Kidney tubule cell (primary cell): ENCODE measurements at places on chromosomes 16 and 17.

DNA sequence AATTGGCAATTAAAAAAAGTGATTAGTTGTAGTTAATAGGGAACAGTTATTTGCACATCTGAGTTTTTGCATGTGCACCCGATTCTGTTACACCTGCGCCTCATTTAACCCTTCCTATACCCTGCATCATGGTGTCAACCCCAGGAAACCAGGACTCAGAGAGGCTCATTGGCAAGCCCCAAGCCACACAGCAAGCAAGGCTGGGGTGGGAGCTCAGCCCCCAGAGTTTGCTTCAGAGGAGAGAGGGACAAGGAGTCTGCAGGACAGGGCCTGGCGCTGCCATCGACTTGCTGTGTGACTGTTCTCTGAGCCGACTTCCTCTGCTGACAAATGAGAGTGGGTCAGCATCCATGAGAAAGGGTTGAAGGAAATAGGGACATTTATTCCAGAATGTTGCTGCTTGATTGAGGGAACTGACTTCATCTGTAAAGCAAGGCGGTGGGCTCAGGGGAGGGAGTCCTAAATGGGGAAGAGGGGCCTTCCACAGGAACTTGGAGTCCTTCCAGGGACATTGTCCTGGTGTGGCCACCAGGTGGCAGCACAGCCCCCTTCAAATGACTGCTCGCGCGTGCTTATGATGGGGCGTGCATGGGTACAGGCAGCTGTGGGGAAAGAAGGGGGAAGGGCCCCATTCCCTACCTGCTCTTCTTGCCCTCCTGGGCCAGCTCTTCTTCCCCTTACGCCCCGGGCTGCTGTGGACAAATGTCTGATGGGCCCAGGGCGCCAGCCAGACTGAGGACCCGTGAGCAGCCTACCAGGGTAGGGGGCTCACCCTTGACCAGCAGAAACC is 51.6 kb downstream of the NT5M start:
- DNase-seq: peak; percentile 70

- no peak for DNase-seq
These were observed 41.6 kb upstream of the TAC4 start for GRCh38 chr17:49889500-49889899.

DNA sequence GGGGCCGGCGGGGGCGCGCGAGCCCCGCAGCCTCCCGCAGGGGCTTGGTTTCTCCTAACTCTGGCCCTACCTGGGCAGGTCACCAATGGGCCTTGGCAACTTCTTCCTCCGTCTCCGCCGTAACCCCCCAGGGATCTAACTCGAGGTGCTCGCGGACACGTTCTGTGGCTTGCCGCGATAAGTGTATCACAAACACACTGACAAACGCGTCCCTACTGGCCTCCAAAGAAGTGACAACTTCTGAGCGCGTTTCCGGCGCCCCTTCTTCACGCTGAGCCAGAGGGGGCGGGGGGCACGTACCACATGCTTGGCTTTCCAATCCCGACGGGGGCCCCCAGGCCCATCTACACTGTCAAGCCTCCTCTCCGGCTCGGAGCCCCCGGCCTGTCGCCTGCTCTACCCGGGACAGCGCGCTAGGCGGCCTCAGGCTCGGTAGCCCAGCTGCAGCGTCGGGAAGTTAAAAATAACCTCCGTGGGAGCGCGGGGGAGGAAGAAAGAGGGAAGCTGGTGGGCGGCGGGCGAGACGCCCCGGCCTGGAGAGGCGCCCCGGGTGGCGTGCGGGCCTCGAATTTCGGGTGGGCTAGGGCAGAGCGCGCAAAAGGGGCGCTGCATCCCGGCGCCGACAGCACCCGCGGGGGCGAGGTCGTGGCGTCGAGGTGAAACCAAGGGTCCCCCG is 725 bp upstream of the SPHK1 start:
- peak; percentile 62 for DNase-seq

DNA sequence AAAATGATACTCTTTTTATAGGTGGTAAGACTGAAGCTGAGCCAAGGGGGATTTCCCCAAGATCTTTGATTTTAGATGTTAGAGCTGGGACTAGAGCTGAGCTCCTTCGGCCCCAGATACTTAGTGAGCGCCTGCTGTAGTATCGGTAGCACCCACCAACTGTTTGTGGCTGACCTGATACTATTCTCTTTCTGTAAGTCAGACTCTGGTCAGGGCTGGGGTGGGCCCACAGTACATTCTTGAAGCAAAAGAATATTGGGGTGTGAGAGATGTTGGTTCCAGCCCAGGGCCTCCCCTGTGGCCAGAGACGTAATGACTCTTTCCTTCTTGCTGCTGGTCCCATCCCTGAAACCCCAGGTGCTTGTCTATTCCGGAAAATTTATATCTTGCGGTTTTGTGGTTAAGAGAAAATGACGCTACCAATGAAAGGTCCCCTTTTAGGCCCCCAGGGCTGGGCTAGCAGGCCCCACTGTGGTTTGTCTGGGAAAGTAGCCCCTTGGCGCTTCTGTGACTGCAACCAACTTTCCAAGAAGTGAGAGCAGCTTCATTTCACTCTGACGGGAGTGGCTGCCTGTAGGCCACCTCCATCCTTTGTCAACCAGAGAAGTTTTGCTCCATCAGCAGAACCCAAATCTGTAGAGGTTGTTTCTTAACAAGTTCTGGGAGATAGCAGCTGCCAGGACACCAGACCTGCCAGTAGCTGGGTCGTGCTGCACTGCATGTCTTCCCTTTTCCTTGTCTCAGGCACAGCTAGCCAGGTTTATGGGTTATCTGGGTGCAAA is 86.4 kb upstream of the LGALS9 start:
- no peak for DNase-seq

DNA sequence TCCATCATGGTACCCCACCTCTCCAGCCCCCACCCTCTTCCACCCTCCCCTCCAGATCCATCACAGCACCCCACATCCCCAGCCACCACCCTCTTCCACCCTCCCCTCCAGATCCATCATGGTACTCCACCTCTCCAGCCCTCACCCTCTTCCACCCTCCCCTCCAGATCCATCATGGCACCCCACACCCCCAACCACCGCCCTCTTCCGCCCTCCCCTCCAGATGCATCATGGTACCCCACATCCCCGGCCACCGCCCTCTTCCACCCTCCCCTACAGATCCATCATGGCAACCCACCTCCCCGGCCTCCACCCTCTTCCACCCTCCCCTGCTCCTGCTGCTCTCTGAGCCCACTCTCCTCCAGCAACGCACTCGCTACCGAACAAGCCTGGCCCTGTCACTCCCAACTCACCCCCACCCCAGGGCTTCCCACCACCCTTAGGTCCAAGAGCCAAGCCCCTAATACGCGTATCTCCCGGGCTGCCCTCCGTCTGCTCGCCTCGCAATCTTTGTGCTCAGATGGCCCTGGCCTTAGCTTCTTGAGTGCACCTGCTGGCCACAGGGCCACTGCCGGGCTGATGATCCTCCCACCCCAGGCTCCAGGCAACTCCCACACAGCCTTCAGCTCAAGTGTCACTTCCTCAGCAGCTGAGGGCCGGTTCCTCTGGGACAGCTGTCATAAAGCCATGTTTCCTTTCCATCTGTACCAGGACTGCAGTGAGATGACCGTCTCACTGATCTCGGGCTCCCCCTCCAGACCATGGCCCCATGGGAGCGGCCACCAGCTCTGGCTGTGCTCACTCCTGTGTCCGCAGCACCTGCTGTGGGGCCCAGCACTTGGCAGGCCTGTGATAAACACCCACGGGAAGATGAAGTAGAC is 25.5 kb downstream of the KDM8 start:
- DNase-seq: no peak

DNA sequence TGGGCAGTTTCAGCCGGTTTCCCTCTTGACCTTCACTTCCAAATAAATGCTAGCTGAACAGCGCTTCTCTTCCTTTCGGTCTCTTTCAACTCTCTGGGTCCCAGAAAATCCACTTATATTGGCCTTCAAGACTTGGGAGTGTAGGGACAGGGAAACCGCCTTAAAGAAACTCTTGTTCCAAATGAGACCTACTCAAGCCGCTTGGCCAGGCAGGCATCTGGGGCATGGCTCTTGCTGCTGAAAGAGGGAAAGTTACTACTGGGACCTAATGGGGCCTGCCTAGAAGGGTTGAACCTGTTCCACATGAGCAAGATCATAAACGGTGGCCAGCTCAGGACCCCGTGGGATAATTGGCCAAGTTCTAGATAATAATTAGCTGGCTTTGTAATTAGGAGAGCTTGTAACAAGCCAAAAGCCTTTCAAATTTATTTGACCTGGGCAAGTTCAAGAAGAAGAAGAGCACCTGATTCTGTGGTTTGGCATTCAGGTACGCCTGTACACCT is 13.2 kb downstream of the CDH1 start:
- no peak for DNase-seq

DNA sequence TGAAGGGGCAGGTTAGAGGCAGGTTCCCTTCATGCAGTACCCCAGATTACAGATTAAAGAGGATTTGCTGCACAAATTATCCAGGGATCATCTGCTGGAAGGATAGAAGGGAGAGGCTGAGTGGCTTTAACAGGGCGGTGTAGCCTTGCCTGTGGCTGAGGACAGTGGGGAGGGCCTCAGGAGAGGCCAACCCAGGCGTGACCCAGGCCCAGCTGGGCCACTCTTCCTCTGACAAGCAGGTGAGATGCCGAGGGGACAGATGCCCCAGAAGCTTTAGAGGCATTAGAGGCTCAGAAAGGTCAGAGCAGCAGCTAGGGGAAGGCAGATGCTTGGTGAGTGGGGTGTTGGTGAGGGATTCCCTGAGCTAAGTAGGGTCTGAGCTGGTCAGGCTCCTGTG is 18.1 kb upstream of the MTMR4 start:
- DNase-seq: no peak

DNA sequence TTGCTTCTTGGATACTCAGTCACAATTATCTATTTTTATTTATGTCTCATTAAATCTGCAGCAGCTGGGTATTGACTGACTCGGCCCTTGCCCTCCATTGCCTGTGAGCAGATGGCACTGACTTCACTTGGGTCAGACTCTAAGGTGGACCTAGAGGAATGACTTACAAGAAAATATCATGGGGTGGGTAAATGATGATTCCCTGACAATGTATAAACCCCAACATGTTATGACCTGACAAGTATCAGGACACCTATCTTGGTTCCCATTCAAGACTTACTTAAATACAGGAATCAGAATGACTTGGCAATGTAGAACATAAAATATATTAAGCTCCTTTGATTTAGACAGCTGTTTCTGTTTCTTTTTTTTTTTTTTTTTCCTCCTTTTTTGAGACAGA is 953.5 kb downstream of the CDH11 start:
- no peak for DNase-seq

DNA sequence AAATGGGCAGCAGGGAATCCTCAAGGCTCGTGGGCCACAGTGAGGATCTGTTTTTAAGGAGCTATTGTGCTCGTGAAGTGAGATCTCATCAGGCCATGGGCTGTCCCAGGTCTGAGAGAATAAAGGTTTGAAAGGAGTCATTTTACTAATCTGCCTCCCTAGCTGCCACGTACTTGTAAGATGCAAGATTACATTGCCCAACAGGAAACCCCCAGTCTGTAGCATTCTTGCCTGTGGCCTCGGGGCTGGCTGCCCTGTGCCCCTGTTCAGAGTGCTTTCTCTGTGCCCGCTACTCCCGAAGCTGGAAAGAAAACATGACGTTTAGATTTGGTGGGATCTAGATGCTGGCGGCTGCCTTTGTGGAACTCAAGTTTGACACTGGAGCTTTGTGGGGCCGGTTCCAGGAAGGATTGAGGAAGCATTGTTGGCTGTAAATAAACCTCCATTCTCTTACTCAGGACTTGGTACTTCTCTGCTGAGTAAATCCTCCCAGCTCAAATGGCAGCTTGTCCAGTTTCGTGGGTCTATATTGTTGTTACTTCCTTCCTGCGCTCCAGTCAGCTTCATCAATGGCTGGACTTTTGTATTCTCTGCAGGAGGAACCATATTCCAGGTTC is 21.2 kb downstream of the SAP30BP start:
- DNase-seq: no peak

- peak; percentile 97 for DNase-seq
These were observed 75.8 kb downstream of the WNT3 start for GRCh38 chr17:46742565-46743270.

DNA sequence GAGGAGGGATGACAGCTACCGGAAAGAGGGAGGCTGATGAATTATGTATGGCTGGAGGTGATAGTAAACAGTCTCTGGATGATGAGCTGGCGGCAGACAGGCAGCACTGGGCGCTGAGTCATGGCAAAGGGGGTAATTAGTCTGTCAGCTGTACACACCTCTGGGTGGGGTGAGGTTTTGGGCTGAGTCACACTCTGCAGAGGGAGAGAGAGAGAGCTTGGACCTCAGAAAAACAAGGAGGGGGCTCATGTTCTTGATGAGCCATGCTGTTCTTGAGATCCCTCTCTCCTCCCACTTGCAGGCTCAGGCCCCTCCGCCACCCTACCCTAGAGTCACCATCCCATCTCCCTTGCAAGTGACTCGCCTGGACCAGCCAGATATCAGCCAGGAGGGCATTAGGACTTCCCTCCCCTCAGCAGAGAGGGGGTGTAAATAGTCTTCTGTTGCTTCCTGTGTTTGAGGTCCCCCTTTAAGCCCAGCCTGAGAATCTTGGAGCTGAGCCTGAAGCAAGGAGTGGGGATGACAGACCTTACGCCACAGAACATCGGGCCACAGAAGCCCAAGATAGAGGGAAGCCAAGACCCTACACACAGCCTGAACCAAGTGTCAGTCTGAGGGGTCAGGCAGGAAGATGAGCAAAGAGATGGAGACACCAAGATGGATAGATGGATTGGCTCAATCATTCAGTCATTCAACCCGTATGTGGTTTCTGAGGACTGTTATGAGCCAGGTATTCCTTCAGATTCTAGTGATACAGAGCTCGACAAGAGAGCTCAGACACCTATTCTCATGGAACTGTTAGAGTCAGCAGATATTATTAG is 383.2 kb upstream of the CCL2 start:
- peak; percentile 96 for DNase-seq

GRCh38 chr16:89080196-89080853 is 13.3 kb upstream of the ACSF3 start:
- DNase-seq: no peak

- no peak for DNase-seq
These were observed 34.7 kb downstream of the CCDC57 start for GRCh38 chr17:82177761-82178498.

DNA sequence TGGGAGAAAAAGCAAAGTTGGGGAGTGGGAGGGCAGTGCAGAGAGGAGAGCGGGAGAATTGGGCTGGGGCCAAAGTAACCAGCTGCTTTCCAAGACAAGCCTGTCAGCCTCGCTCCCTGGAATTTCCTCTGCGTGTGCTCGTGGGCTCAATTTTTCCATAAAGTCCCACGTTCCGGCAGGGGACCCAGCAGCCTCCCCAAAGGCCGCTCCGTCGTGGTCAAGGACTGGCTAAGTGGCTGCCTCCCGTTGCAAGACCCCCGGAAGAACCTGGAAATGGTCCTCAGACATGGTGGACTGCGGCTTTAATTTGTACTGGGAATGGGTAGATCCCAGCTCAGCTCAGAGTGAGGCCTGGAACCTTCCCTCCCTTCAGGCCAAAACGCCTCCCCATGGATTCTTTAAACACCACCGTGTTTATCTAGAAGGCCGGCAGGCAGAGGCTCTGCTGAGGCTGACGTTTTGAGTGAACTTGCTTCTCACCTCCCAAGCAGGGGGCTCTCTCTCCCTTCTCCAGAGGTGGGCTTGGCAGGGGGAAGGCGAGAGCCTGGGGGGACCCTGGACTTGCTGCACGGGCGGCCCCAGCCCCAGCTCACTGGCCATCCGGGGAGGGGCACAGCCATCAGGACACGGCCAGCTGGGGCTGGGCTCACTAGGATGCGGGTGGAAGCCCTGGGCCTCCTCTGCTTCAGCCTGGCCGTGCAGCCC is 190.0 kb downstream of the C16orf95 start:
- DNase-seq: no peak
